Myocyte (in vitro differentiated cells): ENCODE measurements at places on chromosomes 13 and 19.

DNA sequence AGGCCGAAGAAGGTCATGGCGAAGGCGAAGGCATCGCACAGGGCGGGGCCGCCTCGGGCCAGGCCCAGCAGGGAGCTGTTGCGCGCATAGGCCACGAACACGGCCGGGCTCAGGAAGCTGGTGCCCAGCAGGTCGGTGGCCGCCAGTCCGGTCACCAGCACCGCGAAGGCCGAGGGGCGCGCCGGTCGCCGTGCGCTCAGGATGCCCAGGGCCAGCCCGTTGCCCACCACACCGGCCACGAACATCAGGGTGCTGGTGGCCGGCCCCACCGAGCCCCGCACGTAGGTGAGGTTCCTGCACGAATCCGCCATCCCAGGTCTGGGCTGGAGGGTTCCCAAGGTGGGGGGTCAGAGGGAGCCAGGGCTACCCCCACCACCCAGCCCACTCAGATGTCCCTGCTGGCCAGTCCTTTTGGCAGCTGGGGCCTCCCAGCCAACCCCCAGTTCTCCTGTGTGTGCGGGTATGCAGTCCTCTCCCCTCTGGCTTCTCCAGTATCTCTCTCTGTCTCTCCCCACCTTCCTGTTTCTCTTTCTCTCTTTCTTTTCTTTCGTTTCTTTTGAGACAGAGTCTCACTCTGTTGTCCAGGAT is 880 bp downstream of the PTGIR start:
- no peak for DNase-seq

DNA sequence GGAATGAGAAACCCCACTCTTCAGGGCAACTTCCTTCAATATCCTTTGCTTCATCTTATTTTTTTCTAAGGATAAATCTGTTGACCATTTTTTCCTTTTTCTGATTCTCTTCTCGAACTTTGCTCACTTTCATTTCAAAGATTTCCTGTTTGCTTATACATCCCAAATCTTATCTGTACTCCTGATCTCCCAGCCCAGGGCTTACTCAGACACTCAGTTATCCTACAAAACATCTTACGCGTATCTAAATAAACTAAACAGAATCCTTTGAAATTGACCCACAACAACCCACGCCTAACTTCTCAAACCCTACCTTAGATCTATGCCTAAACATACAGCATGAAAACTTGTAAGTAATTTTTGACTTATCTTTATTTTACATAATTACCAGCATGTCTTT is 179.2 kb downstream of the ABCC4 start:
- DNase-seq, result no peak

- no peak for DNase-seq
Observed at GRCh38 chr13:75271846-75272245, 210.1 kb downstream of the TBC1D4 start.

- no peak for DNase-seq
Observed at GRCh38 chr19:11356676-11357550, 1.7 kb downstream of the PLPPR2 start.

- DNase-seq, result peak; percentile 84
Observed at GRCh38 chr13:76885203-76886004, 801 bp downstream of the KCTD12 start.

DNA sequence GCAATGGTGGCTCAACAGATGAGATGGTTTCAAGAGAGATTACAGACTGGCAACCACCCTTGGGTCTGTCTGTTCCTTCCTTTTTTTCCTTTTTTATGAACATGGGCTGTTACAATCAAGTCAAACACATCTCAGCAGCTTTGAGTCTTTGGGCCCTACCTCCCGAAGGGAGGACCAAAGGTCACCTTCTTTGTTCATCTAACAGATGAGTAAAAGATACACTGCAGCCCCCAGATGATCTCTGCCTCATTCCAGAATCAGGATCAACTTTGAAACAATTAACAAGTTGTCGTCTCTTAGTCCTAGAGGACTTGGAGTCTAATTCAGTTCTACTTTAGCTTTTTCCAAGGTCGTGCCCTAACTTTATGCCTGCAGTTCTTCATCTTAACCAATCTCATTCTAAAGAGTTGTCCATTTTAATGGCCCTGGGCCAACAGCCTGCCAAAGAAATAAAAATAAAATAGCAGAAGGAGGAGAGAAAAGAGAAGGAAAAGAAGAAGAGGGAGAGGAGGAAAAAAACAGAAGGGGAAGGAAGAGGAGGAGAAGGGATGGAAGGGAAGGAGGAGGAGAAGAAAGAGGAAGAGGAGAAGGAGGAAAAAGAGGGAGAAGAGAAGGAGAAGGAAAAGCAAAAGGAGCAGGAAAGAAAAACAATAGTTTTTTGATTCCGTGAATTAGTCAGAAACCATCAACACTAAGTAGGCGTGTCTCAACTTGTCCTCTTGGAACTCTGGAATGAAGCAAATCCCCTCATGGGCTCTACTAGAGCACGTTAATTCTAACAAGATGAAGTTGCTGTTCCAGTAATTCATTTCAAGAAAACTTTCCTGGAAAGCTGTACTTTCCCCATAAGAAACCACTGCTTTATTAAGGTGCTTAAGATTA is 281.2 kb downstream of the FOXO1 start:
- no peak for DNase-seq

DNA sequence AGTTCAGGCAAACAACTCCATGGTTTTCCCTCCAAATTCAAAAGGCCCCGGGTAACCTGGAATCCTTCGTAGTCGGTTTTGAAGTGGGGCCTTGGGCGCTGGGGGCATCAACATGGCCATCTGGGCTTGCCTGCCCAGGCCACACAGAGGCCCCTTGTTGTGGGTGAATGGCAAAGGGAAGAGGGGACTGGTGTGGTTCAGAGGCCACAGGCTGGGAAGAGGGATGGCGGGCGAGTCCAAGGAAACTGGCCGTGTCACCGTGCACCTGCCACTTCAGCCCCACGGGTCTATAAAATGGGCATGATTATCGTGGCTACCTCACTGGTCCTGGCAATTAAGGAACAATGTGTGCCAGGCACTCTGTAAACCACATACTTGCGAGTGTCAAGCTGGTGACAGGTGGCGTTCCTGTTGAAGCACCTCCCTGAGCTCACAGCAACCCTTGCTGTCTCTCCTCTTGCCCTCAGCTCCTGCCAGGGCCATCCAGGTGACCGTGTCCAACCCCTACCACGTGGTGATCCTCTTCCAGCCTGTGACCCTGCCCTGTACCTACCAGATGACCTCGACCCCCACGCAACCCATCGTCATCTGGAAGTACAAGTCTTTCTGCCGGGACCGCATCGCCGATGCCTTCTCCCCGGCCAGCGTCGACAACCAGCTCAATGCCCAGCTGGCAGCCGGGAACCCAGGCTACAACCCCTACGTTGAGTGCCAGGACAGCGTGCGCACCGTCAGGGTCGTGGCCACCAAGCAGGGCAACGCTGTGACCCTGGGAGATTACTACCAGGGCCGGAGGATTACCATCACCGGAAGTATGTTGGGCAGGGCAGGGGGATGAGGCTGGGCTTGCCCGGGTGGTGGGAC is 1.3 kb downstream of the LSR start:
- DNase-seq, result no peak

DNA sequence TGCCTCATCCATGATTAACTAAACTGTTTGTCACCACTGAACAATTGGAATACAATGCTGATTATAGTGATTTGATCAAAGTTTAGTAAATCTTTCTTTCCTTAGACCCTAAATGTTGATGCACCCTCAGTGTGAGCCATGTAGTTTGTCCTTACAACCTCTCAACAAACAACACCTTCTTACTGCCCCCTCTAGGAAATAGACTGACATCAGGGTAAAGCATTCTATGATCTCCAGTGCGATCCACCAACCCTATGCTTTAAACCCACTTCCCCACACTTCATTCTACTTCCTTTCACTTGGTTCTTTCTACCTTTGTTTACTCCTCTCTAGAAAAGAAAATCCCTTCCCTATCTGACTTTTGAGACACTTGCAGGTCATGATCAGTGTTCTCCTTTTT is 1842.5 kb upstream of the PRR20A start:
- DNase-seq, result no peak

- DNase-seq, result no peak
Observed at GRCh38 chr13:109756778-109757177, 29.6 kb downstream of the IRS2 start.

- DNase-seq, result peak; percentile 47
Observed at GRCh38 chr19:6423499-6424194, 964 bp downstream of the KHSRP start.

- DNase-seq, result no peak
Observed at GRCh38 chr13:37417060-37417441, 181.5 kb downstream of the POSTN start.

DNA sequence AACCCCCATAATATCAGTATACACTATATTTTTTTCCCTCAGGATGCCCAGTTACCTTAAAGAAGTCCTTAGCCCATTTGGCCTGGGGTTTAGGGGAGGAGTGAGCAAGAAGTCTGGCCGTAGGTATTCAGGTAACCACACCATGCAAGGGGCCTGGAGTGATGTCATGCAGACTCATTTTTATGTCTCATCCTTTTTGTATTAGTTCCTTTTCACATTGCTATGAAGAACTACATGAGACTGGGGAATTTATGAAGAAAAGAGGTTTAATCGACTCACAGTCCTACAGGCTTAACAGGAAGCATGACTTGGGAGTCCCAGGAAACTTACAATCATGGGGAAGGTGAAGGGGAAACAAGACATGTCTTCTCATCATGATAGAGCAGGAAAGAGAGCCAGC is 12.2 kb downstream of the TPP2 start:
- no peak for DNase-seq

DNA sequence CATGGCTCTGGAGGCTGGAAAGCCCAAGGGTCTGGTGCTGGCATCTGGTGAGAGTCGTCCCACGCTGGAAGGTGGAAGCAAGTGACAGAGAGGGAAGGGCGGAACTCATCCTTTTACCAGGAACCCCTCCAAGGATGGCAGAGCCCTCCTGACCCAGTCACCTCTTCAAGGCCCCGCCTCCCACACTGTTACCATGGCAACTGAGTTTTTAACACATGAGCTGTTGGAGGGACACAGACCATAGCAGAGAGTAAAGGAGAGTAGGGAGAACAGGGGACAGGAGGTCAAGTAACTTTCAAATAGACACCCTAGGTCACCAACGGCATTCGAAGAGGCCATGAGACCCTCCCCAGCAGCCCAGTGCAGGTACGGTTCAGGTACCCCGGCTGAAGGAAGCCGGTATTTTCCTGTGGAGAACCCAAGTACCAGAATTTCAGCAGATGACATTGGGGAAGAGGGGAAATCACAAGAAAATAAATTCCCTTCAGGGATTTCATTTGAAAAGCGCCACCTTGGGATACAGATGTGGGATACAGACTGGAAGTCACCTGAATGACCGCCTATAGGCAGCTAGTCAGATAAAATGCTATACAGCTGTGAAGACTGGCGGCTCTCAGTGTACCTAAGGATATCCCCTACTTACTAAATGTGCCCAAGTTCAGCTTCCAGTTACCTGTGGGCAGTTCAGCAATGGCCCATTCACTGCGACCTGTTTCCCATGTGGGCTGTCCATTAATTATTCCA is 8.0 kb downstream of the IL17D start:
- no peak for DNase-seq

DNA sequence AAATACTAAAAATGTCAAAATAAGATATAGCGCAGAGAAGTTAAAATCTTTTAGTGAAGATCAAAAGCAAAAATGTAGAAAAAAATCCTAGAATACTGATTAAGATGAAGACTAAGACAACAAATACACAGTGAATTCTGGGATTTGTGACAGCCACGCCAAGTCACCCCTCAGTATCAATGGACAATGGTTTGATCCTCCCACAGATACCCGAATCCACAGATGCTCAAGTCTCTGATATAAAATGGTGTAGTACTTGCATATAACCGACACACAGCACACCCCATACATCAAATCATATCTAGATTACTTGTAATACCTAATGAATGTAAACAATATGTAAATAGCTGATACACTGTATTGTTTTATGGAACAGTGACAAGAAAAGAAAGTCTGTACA is 5.9 kb downstream of the MIPEP start:
- no peak for DNase-seq

DNA sequence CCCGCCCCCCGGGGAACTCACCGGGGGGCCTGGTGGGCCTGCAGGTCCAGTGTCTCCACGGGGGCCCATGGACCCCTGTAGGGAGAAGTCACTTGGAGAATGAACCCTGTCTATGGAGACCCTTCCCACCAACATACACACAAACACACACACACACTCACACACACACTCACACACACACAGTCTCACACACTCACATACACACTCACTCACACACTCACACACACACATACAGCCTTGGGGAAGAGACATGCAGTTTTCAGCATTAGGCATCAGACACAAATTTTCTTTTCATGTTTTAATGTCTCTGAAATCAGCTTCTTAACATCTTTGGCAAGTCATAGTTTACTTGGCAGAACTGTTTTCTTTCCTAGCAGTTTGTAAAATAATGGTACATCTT is 31.0 kb upstream of the OLFM2 start:
- no peak for DNase-seq
